ENCODE measurements at places on chromosomes 2 and 18. TPM values are rescaled to one million over a fixed set of nuclear protein-coding genes. Genes with fewer than 3 reads are reported as not detected.

EVX2 gene
- not detected for total RNA-seq

PRKAG3 gene
- total RNA-seq = not detected

FEV gene
- total RNA-seq = not detected

OLA1 gene
- 75.2 TPM for total RNA-seq

ORC2 gene
- total RNA-seq = 46.7 TPM

CFAP65 gene
- total RNA-seq = not detected

NT5C1B gene
- not detected for total RNA-seq

MRPS5 gene
- 76.8 TPM for total RNA-seq

Data from T-helper 1 cell treated with Interleukin-12 subunit alpha and Interleukin-12 subunit beta and Interleukin-4 antibody, amounts not matched to agents 30 ng/mL and 1 ng/mL, for 36 hours (primary cell).